ENCODE measurements at places on chromosomes 5 and 9.

- no peak for DNase-seq
Measured at GRCh38 chr5:15702102-15702501, 202.1 kb downstream of the FBXL7 start.

DNA sequence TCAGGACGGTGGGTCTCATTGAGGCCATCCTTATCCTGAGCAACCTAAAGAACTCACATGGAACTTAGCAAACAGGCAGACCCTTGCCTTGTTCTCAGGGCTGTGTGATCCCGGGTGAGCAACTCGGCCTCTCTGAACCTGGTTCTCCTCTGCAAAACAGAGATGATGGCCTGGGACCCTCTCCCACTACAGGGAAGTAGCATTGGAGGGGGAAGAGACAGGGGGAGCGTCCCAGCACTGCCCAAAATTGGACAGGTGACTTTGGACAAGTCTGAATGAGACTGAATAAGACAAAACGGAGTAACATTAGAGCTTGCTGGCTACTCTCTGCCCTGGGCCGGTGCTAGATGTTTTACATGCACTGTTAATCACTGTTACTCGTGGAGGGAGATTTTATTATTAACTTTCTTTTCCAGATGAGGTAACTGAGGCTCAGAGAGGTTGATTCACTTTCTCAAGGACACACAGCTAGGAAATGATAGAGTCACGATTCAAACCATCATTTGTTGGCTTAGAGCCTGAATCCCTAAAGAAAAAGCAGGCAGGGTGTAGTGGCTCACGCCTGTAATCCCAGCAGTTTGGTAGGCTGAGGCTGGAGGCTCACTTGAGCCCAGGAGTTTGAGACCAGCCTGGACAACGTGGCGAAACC is 136.4 kb downstream of the C9orf50 start:
- DNase-seq, result no peak

GRCh38 chr5:14081791-14082190 is 61.4 kb upstream of the TRIO start:
- DNase-seq, result no peak

DNA sequence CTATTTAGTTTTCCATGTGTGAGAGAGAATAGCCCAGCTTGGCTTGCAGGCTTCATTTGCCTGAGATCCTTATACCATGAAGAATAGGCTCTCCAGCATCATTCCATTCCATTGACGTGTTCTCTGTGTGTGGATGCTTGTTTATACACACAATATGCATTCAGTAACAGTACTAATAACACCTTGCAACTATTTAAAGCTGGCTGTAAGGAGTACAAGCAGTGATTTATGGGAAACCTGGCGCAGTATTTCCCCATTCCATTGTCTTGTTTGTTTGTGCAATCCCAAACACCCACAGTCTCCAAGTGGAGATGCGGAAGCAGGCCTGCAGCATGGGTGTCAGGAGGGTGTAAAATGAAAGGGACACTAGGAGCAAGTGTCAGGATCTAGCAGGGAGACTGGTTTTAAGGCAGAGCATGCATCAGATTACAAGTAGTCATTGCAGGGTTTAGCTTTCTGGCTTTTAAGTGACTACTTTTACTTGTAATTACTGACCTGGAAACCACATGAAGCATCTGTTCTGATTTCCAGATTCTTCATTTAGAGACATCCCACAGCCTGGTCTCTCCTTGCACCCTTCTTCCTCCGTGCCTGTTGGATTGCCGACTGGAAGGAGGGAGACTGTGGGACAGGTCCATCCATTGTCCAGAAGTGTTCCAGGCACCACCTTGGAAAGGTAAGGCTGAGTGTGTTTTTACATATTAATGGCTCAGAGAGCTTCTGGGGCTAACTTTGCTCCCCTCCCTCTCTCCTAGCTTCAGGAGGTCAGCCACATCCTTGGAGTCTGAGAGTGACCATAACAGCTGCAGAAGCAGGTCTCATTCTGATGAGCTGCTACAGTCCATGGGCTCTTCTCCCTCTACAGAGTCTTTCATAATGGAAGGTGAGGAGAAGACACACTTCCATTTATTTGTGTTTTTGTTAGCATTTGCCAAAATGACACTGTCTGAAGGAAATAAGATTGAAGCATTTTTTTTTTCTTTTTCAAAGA is 241.6 kb downstream of the ARHGEF28 start:
- no peak for DNase-seq

DNA sequence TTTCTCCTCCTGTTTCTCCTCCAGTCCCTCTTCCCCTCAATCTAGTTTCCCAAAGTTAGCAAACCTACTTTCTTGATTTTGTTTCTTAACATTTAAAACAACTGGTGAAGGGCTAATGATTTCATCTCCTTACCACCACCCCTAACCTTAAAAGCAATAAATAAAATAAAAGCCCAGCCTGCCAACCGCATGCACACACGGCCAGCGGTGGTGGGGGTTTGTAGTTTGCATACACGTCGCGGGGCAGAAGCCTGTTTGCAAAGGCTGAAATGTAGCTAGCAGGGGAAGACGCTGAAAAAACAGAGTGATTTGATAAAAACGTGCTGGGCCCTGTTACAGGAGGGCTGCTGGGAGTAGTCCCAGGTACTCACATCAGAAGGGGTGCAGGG is 1.9 kb upstream of the DMRT2 start:
- DNase-seq, result no peak

- DNase-seq, result no peak
Measured at GRCh38 chr5:168327019-168327421, 35.6 kb downstream of the WWC1 start.
